ENCODE measurements at places on chromosomes 4 and X.

DNA sequence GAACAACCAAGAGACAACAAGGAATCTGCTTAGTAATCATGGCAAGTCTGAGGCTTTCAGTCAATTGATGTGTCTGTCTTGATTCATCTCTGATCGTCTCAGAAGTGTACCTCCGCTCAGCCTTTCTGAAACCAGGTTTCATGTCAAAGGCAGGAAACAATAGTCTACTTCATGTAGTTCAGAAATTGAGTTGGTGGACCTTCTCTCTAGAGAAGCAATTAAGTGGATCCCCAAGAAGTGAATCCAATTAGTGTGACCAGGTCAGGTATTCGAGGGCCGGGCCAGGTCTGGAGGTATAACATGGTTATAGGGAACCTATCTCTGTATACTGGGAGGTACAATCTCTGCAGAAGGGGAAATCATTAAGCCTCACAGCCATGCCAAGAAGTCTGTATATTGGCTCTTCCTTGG, 32.0 kb downstream of the DAPP1 start:
- DNase-seq, result no peak

DNA sequence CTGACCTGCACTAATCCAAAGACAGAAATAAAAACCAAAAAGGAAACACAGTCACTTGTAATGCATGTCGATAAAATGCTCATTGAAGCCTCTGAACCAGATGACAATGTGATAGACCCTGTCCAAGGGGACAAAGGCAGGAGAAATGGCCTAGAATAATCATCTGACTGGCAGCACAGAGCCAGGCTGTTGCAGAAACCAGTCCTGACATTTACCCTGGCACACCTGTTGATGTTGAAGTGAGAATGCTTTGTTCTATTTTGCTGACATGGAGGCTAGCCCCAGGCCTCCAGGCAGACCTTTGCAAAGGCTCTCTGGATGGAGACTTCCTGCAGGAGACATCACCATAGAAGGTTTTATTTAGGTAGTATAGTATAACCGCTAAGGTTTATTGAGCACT, 41.0 kb downstream of the TFDP3 start:
- no peak for DNase-seq

DNA sequence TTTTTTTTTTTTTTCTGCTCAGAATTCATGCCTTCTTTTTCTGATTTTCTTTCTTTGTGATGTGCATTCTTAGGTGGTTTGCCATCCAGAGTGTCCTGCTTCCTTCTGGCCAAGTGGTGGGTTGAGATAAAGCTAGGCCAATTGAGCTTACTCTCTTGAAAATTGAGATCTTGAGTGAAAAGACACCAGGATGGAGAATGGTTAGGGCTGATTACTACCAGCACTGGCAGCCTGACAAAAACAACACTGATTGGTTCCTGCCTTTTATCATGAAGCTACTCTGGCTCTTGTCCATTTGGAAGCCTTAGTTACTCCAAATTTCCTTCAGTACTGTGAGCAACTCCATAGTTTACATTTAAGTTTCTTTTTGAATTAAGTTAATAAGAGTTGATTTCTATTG, 404.0 kb downstream of the PPARGC1A start:
- DNase-seq, result no peak

DNA sequence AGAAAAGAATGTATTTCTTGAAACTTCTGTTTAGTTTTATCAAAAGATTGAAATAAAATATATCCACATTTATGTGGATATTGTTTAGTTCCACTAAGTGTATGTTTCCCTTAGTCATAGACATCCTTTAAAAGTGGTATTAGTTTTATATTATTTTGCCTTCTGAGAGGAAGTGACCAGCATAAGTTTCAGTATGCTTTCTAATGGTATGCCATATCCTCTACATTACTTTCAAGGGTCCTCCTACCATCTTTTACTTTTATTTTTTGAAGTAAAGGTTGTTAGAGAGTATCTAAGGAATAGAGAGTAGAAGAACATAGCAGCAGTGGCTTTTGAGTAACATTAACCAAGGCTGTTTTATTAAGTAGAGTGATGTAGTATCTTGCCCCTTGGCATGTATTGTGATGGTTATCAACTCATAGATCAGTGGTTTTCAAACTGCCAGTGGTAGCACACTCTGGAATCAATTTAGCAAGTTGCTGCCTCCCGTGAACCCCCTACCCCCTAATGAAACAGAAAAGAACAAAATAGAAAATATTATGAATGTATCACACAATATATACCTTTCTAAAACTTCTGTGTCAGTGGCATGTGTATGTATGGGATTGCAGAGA, 44.8 kb downstream of the RBPJ start:
- DNase-seq, result no peak

DNA sequence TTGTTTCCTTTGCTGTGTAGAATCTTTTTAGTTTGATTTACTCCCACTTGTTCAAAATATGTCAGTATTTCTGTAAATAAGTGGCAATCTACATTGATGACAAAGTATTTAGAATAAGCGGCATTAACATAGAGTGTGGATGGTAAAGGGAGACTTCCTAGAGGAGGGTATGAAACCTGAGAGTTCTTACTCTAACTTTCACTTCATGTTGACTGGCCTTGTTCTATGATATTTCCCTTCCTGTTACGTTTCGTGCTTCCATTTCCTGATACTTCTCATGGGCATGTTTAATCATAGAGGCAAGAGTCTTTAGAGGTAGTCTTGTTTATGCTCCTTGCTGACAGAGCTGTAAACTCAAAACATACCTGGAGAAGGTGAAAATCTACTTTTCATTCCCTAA, 408.9 kb downstream of the GLUD2 start:
- no peak for DNase-seq

DNA sequence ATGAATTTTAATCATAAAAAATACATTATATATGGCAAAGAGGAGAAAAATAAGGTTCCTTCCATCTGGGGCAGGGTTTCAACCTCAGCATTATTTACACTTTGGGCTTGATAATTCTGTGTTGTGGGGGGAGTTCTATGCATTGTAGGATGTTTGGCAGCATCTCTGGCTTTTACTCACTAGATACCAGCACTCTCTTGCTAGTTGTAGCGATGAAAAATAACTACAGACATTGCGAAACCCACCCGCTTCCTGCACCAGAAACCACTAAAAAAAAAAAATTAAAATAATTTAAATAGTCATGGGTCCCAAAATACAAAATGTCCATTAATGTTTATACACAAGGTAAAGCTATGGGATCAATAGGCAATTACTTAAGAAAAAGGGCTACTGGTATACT, 52.7 kb downstream of the PPP3CA start:
- DNase-seq, result no peak

GRCh38 chr4:154854362-154854761, 73.3 kb downstream of the RBM46 start:
- no peak for DNase-seq

DNA sequence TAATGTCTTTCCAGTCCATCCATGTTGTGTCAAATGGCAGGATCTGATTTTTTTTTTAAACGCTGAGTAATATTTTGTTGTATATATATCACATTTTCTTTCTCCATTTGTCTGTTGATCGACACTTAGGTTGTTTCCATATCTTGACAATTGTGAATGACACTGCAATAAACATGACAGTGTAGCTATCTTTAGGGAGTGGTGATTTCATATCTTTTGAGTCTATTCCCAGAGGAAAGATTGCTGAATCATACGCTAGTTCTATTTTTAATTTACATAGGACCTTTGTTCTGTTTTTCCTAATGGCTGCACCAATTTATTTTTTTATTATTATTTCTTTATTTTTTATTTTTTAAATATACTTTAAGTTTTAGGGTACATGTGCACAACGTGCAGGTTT, 470.7 kb downstream of the CCSER1 start:
- DNase-seq, result no peak

DNA sequence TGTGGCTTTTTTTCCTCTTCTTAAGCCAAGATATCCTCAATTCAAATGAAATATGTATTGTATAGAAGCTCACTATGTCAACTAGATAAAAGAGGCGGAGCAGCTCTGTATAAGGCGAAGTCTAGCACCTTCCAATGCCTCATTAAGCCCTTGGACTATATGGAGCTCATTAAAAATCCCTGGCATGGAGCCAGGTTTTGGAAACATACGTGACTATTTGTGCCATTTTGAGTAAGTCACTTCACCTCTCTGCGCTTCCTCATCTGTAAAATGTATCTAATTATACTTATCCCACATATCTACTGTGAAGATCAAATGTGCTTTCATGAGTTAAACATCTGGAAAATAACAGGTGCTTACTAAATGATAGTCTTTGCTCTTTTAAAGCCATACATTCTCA, 57.2 kb downstream of the YIPF6 start:
- DNase-seq, result no peak
